ENCODE measurements at places on chromosomes 3 and 15.

- DNase-seq, result peak; percentile 21
These were observed 38.8 kb downstream of the TM2D3 start for GRCh38 chr15:101613130-101614000.

DNA sequence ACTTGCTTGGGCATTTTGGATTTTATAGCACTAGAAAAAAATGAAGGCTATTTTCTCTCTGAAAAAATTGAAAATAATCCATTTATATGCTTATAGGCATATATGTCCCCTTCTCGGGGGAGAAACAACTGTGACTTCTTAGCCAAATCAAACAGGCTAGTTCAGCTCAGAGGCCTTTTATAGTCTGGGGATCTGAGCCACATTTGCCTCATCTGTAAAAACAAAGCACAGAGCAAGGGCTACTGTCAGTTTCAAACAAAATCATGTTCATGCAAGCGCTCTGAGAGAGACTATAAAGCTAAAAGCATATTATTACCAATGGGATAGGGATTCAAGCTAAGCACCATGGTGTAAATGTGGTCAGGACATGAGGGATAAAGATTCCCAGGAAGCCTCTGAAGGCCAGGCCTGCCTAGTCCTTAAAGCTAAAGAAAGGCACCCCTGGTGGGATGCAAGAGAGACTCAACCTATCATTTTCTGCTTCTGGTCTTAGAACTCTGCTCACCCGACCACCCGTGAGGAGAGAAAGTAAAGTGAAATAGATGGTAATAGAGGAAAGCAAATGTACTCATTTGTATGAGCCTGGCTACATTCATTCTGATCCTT is 51.0 kb upstream of the IL12A start:
- no peak for DNase-seq

DNA sequence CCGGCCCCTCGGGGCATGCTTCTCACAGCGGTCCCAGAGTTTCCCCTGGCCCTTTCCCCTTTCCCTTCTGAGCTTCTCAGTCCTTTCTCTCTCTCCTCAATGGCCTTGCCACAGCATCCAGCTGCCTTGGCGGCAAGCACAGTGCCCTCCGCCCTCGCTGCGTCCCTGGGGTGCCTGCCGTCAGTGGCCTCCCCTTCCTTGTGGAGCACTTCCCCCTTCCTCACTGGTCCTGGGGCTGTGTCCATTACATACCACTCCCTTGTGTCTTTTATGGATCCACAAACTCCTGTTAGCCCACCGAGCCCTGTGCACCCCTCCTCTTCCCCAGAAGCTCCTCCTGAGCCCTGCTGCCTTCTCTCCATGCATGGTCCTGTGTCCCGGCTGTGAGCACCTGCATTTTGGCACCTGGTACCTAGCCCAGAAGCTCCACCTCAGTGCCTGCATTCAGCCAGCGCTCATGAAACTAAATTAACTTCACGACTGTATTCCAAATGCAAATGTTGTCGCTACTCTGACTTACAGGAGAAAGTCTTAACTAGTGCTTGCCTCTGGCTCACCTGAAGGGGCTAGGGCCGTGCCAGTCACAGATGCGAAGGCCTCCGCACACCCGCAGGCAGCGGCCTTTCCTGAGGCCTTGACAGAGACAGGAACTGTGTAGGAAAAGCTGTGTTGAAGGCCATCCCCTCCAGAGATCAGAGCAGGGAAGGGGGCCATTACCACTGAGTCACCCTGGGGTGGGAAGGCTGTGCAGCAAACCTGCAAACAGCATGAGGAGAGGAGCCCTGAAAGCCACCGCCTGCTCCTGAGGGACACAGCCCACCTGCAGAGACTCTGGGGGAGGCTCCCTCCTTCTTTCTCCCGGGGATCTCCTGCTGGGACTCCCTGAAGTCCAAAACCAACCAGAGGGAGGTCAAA is 19.1 kb upstream of the KLF13 start:
- no peak for DNase-seq

- peak; percentile 81 for DNase-seq
These were observed 20.4 kb upstream of the COPG1 start for GRCh38 chr3:129228891-129229585.

- DNase-seq, result no peak
These were observed 208.2 kb downstream of the ZNF385D start for GRCh38 chr3:21542656-21543379.

DNA sequence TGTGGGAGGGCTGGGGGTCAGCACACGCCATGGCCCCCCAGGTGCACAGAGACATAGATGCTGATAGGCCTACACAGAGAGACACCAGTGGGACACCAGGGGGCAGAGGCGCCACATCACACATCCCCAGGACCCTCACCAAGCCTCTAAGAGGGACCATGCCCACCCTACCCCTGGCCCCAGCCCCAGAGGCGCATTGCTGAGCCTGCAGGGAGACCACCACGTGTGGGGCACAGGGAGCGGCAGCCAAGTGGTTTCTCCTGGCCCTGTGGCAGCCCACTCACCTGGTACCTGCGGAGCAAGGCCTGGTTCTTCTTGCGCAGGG is 1.2 kb downstream of the CCDC9B start:
- no peak for DNase-seq

- DNase-seq, result no peak
These were observed 4.9 kb upstream of the CHRNA3 start for GRCh38 chr15:78625606-78626280.

- DNase-seq, result no peak
These were observed 21.9 kb downstream of the ABTB1 start for GRCh38 chr3:127694467-127695215.

GRCh38 chr3:123759871-123760270 is 124.3 kb downstream of the MYLK start:
- DNase-seq, result no peak

- DNase-seq, result no peak
These were observed 3.7 kb downstream of the SEMA3G start for GRCh38 chr3:52441091-52441771.

DNA sequence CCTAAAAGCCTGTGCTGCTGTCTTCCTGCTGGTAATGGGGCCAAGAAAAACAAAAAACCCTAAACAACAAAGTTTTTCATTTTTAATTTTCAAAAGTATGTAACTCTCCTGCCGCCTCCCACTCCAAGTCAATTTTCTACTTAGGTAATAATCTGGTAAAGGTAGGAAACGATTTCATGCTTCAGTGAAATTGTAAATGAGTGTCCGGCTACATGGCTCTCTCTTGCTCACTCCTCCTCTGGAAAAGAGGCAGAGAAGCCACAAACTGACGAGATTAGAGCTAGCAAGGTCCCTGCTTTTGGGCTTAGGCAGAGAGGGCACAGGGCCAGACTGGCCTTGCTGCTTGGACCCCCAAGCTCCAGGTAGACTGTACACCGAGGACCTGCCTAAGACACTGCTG is 23.5 kb downstream of the KLHL25 start:
- no peak for DNase-seq

- no peak for DNase-seq
These were observed 64.0 kb downstream of the RGMA start for GRCh38 chr15:93024716-93025624.

DNA sequence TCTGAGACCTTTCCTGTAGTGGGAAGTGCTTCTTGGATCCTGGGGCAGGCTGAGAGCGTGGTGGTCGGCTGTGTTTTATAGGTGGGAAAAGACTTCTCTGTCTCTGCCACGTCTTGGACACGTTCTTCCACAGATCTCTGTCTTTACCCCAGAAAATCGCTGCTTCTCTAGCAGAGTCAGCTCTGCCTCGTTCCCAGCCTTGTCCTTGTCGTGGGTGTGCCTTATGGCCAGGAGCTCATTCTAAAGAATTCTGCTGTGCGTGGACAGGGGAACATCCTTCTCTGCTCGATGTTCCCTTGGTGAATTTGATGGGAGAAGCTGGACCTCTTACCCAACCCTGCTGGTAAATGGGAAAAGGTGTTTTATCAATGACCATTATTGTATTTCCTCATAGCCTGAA is 433.1 kb upstream of the C2CD4B start:
- DNase-seq, result no peak

DNA sequence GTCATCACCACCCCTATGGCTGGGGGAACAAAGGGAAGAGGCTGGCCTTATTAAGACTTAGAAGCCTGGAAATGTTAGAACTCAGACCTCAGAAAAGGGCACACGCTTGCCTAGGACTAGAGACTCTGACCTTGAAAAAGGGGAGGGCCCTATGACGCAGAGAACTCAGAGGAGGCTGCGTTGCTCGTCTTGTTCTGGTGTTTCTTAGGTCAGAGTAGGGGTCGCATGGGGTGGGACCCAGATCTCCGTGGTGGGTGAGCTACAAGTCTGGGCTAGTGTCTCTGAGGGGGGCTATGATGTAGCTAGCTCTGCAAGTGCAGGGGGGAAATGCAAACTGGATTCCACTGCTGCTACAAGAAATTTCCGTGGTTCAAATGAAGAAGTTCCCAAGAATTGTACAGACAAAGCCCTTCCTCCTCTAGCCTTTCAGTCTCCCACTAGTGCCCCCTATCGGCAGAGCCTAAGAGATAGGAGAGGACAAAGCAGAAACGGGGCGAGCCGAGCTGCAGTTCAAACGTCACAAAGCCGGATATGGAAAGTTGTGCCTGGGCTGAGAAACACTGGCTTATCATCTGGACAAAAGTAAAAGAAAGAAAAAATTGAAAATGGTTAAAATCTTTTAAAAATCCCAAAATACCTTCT is 392.9 kb upstream of the ROBO2 start:
- no peak for DNase-seq

GRCh38 chr3:142916605-142917004 is 27.7 kb upstream of the PCOLCE2 start:
- no peak for DNase-seq

- no peak for DNase-seq
These were observed 43.0 kb downstream of the RASA2 start for GRCh38 chr3:141529717-141530414.

GRCh38 chr3:187850258-187850921 is 105.1 kb upstream of the BCL6 start:
- no peak for DNase-seq

DNA sequence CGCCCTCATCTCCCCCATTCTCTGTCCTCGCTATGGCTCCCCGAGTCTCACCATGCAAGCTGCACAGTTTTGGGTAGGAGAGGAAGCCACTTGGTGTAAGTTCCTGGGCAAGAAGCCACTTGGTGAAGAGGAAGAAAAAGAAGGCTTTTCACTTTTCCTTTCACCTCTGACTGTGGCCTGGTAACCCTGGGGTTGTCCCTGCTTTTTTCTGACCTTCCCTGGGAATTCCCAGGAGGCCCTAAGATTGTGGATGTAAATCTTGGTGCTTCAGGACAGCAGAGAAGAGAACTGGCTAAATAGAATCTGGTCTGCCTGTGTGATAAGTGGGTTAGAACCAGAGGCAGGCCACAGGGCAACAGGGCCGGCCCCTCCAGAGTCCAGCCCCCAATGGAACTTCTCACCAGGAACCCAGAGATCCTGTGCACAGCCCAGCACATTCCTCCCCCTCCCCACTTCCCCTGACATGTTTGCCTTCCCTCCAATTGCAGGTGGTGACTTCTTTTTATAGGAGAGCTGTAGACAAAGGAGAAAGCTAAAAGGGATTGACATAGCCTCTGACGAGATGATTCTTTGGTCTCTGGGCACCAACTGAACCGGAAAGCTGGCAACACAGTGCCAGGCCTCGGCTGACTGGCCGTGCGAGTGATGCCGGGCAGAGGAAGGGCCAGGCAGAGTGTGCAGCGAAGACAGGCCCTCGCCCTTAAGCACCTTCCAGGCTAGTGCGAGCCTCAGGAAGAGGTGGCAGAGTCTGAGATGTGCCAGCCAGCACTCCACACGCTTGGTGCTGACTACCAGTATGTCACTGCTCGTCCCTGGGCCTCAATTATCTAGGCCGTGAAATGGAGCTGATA is 19.4 kb upstream of the SKOR1 start:
- no peak for DNase-seq

- no peak for DNase-seq
These were observed 227.1 kb upstream of the CD96 start for GRCh38 chr3:111314898-111315297.

GRCh38 chr3:52218937-52219650 is 6.4 kb downstream of the TLR9 start:
- no peak for DNase-seq

DNA sequence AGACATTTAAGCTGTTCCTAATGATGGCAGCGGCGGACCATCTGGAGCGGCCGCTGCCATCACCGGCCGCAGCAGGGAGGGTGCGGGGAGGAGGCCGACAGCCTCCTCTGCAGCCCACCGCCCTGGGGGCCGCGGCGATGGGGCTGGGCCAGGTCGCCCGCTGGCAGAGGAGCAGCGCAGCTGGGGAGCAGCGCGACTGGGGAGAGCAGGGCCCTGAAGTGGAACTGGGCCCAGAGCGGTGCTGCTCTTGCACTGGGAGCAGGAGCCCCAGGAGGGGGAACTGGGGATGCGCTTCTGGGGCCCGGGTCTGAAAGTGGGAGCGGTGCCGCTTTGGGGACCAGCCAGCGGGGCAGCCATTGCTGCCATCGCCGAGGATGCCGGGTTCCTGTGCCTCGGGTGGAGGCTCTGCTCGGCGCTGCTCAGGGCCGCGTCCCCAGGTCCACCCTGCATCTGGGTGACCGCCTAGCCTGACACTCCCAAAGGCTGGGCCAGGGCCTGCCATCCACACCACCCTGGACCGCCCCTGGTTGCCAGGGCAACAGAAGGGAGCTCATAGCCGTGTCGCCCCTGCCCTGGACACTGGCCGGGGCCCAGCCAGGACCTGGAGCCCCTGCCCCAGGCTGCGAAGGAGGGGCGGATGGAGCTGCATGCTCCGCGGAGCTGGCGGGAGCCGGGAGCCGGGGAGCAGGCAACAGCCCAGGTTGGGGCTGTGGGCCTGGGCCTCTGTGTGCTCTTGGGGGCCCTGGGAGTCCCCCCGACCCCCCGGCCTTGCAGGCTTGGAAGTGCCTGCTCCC is 15.5 kb upstream of the PLA2G4E start:
- no peak for DNase-seq

DNA sequence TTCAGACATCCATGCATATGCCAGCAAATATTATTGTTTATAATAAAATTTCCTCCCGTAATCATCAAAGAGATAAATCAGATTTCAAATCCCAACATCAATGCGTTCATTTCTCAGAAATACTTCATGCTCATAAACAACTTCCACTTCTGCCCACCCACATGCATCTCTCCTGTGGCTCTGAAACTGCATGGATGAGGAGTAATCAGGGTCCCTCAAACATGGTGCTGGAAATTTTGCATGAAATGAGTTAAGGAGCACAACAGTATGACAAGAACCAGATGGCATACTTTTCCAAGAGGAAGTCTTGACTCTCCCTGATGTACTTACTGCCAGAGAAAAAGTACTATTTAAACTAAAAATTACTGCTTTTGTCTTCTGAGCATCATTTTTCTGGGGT is 26.9 kb upstream of the MFSD1 start:
- no peak for DNase-seq

DNA sequence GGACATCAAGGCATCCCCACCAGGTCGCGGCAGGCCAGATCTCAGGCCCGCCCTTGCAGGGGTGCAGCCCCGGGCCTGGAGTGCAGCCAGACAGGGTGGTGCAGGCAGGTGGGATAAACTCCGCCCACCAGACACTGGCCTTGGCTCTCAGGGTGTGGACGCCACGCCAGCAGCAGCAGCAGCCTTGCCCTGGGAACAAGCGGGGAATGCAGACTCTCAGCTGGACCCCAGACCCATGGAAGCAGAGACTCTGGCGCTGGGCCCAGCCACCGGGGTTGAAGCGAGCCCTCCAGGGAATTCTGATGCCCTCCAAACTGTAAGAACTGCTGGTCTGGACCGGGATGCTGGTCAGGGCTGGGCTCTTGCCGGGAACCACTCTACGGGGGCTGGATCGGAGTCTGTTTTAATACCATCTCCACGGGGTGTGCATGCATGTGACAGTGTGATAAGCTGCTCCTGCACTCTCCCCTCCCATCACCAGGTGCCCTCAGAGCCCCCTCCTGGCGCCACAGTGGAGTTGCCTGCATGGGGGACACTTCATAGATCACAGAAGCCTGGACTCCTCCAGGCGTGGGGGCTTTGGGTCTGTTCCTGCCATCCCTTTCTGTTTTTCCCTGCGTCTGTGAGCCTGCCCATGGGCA is 142.7 kb downstream of the NSMCE3 start:
- no peak for DNase-seq

- DNase-seq, result no peak
These were observed 168.4 kb downstream of the MEGF11 start for GRCh38 chr15:66085128-66085527.
